ENCODE measurements at places on chromosomes 5 and 9.

- no peak for DNase-seq
Measured at GRCh38 chr5:143019614-143020515, 249.7 kb downstream of the ARHGAP26 start.

DNA sequence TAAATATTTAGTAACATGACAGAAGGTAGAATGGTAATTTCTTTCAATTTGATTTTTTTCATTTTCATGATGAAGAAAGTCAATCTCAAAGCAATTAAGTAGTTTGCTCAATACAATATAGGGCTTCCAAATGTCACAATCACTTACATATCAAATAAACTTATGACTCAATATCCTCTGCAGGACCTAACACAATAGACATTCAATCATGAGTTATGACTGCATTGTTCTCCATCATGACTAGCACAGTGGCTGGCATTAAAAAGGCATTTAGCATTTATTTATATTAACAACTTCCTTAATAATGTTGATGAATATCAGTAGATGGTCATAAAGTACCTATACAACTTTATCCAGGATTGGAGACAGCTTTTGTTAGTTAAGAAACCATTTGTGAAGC is 1499.6 kb downstream of the EFNA5 start:
- DNase-seq, result no peak

GRCh38 chr5:2204366-2205184 is 321.9 kb upstream of the IRX4 start:
- DNase-seq, result no peak

- no peak for DNase-seq
Measured at GRCh38 chr5:42057254-42057690, 132.2 kb downstream of the FBXO4 start.

DNA sequence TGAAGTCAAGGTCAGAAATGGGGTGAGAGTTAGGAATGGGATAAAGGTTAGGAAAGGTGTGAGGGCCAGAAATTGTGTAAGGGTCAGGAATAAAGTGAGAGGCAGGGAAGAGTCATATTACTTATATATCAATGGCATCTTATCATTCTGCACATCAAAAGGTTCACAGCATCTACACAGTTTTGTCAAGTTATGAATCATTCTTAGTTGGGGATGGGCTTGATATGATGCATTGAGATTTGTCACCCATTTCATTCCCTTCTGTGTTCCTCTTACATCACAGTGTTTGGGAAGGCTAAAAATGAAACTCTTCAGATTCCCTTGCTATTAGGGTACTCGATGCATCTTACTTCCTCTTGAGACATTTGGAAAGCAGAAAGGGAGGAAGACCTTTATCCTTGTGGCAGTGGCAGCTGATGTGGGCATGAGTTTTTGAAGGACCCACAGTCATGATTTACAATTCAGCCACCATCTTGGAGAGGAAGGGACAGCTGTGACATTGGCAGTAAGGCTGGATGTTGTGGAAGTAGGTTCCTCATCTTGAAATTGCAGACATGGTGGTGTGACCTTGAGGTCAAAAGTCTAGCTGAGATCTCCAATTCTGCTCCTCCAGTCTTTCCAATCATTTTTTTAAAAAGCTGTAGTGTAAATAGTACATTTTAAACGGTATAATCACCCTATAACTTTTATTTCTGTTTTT is 24.2 kb upstream of the NPR3 start:
- DNase-seq, result no peak

- DNase-seq, result no peak
Measured at GRCh38 chr5:64869419-64869818, 100.7 kb downstream of the CWC27 start.

- DNase-seq, result no peak
Measured at GRCh38 chr9:97567894-97568202, 65.3 kb downstream of the TSTD2 start.

GRCh38 chr5:137214446-137215189 is 284.5 kb downstream of the SPOCK1 start:
- no peak for DNase-seq

DNA sequence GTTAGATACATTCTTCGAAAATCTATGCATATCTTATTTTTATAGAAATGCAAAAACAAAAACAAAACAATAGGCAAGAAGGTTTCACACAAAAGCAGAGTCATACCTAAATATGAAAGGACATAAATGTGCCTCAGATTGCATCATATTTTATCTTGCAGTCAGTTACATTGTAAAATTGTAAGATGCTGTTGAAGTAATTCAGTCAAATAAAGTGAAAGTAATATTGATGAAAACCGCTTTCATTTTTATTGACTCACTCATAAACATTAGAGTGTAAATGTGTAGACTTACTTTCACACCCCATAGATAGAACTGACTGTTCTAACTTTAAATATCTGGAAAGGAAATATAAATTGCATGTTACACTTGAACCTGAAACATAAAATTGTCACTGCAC is 931.5 kb upstream of the NUDT12 start:
- no peak for DNase-seq

GRCh38 chr5:150789450-150789849 is 10.9 kb downstream of the SMIM3 start:
- DNase-seq, result no peak

GRCh38 chr5:14850419-14851049 is 21.0 kb downstream of the ANKH start:
- DNase-seq, result no peak

GRCh38 chr5:140611020-140611521 is 21.9 kb downstream of the CD14 start:
- no peak for DNase-seq

- DNase-seq, result no peak
Measured at GRCh38 chr5:169686137-169686536, 49.1 kb downstream of the DOCK2 start.

GRCh38 chr9:114503522-114504340 is 1.5 kb downstream of the WHRN start:
- DNase-seq, result no peak

DNA sequence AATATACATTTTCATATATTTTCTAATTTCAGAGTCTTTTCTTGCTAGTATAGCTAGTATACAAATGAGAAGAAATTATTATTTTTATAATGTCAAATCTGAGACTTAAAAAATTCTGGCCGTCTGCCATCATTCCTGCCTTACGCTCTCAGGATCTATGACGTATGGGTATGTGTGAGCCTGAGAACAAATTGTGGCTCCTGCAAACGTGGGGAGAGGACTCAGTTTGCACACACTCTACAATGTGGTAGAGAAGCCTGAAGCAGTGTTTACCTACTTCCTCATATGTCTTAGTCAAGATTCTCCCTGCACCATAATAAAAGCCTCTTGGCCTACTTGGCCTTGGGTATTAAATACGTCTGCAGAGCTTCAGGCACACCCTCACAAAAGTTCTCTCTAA is 825.4 kb downstream of the SEMA5A start:
- no peak for DNase-seq

DNA sequence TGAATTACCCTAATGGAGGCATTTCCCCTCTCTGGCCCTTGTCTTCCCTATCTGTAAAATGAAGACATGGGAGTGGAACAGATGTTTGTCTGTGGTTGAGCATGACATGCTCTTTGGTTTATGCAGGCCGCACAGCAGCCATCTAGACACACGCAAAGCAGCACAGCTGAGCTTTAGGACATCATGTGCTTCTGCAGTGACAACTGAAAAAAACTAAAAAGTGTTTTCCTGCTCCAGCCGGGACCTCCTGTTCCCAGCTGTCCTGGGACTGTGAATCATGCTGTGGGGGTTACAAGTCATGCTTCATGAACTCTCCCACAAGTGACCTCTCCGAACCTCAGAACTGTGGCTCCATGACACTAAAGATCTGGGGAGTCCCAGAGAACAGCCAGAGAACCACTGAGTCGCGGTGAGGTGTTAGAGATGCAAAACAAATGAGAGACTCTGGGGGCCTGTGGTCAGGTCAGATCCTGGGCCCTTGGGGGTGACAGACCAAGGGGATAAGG is 1.7 kb downstream of the SMIM3 start:
- DNase-seq, result no peak

GRCh38 chr9:76761448-76761847 is 2.8 kb upstream of the PCA3 start:
- no peak for DNase-seq

DNA sequence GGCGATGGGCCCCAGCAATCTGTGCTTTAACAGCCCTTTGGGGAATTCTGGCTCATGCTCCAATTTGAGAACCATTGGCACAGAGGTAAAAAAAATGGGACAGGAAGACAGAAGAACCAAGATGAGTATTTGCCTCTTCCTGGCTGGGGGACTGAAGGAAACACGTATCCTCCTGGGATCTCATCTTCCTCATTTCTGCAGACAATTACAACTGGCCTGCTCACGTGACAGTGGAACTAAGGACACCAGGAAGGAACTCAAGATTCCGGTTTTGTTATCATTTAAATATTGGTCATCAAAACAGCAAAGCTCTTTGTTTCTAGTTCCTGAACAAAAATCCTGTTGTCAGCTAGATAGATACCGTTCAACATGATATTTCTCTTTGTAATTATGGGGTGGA is 216.0 kb upstream of the DAP start:
- DNase-seq, result no peak

DNA sequence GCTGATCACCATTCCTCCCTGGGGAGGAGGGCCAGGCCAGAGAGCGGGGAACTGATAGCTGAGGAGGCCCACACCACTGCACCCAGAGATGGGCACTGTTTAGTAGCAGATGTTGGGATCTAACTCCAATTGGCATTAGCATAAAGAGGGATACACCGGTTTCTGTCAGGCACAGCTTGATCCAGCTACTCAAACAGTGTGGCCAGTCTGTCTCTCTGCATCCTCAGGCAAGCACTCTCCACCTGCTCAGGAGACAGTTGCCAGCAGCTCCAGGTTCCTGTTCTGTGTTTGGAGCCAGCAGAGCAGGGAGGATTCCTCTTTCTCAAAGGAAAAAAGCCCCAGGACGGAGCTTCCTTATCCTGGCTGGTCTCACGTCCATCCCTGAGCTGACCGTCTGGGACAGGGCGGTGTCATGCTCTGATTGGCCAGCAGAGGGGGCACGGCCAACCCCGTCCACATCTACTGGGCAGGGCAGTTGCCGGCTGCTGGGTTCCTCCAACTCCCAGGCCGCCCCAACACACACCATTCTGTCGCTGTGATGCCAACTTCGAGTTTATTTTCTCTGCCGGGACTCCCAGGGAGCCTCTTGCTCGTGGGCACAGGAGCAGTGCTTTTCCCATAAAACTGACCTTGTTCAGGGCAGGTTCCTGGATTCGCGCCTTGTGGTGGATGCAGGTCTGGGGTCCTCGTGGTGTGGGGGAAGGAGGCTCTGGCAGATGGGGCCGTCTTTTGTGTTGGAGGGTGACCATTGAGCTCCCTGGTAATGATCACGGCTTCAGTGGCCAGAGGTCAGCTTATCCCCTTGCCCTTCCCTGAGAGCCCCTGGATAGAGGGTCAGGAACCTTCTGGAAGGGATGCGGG is 47.9 kb downstream of the COL5A1 start:
- DNase-seq, result peak; percentile 72

- no peak for DNase-seq
Measured at GRCh38 chr5:129499208-129499852, 39.2 kb downstream of the ADAMTS19 start.

All from posterior cingulate gyrus (tissue), 11 donors.